ENCODE measurements at places on chromosomes 7 and 10. TPM values are rescaled to one million over a fixed set of nuclear protein-coding genes. Genes with fewer than 3 reads are reported as not detected.

DNA sequence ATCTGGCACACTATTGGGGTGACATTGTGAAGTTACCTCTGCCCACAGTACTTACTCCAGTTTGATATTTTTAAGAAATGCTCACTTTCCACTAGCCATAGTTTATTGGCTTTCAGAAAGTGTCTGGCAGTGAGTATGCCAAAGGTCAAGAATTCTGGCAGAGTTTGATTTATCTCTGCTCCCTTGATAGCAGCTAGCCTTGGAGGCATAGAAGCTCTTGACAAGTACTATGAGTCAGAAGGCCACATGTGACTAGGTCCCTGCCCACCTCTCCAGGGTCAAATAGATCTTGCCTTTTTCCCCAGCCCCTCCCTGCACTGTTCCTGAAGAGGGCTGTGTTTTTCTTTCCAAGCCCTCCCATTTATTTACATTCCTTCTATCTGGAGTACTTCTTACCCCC, 202.2 kb downstream of the AUTS2 start:
- peaks cover 8% of the 10 kb centered on the region for H3K4me1 ChIP-seq
- H3K36me3 ChIP-seq, result no peaks in the 10 kb centered on the region
- DNase-seq, result no peak
- no peak overlapping the region for H3K4me3 ChIP-seq

CYP3A7 gene
- not detected for total RNA-seq

MYPN gene
- not detected for total RNA-seq

PLXDC2 gene
- total RNA-seq, result 51.3 TPM

DNA sequence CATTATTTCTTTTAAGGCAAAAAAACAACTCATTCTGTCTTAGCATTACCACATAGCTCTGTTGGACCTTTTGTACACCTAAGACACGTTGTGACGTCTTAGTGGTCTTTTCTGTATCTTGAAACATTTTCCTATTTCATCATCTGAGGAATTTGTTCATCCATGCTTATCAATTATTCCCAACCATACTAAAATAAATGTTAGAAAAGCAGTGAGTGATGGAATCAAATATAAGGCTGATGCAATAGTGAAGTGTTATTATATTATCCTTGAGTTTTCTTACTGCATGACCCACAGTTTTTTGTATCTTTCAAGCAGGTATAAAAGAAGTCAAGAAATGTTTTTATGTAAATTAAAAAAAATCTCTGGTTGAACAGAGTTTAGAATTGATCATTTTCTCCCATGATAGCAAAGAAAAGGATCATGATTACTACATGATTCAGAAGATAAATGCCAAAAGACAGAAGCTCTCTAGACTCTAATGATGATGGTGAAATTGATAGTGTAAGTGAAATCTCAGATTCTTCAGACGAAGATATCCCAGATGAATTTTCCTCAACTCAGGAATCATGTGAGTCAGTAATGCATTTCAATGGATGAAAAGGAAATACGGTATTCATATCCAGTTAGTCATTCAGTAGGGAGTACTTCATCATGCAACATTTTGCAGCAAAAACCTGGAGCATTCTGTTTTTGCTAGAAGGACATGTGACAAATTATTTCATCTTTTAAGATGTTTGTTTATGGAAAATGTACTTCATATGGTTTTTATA, 51.4 kb downstream of the CELF2 start:
- no peak overlapping the region for H3K4me3 ChIP-seq
- no peak for DNase-seq
- H3K27ac ChIP-seq, result no peak overlapping the region
- H3K27me3 ChIP-seq, result no peaks in the 10 kb centered on the region
- no peaks in the 10 kb centered on the region for H3K4me1 ChIP-seq
- no peaks in the 10 kb centered on the region for H3K36me3 ChIP-seq

NEBL gene
- 55.2 TPM for total RNA-seq

DNA sequence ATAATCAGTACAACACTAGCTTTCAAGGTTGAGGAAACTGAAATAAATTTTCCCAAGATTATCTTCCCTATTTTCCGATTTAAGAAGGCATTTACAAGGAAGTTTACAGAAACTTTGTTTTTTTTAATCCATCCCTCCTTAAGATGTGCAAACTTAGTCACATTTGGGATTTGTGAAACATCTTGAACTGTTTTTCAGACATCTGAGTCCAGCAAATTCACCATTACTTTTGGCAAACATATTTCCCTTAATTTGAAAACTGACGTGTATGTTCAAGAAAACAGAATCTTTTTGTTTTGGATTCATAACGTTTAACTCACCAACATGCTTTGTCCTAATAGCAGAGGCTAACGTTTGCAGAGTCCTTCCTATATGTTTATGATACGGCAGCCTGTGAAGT, 19.5 kb downstream of the GLI3 start:
- no peak for DNase-seq
- H3K4me1 ChIP-seq, result peaks cover 60% of the 10 kb centered on the region
- H3K36me3 ChIP-seq, result no peaks in the 10 kb centered on the region
- H3K27ac ChIP-seq, result peak overlapping the region; percentile 48
- no peak overlapping the region for H3K4me3 ChIP-seq
- no peaks in the 10 kb centered on the region for H3K27me3 ChIP-seq

- H3K27me3 ChIP-seq, result no peaks in the 10 kb centered on the region
- no peak overlapping the region for H3K4me3 ChIP-seq
- no peaks in the 10 kb centered on the region for H3K36me3 ChIP-seq
- no peak overlapping the region for H3K27ac ChIP-seq
- DNase-seq, result no peak
Measured at GRCh38 chr10:6333086-6333485, 130.4 kb downstream of the PFKFB3 start.

DNA sequence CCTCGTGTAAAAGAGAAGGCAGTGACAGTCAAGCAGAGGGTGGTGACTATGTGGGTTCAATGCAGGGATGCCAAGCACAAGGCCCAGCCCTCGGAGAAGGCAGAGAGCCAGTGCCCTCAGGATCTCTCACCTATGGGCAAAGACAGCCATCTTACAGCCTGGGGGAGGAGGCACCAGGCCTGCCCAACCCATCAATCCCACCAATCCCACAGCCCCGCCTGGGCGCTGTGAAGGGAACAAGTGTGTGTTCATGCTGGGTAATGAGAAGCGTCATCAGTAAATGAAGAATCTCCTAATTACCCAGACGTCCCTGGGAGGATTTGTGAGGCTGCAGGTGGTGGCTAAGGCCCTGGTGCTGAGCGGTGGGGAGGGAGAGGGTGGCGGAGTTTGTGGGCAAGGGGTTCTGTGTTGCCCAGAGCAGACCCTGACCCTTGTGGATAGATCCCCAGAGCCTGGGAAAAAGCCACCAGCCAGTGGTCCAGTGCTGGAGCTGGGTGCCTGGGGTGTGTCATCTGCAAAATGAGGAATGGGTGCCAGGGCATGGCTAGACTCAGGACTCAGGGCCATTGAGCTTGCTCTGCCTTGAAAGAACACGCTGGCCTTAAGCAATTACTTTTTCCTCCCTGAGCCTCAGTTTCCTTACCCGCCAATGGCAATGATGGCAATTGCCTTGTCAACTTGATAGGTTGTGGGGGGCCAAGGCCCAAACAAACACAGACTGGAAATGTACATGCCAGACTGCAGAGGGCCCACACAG, 128.1 kb upstream of the UNC5B start:
- no peaks in the 10 kb centered on the region for H3K4me1 ChIP-seq
- no peak overlapping the region for H3K27ac ChIP-seq
- peak; percentile 84 for DNase-seq
- no peaks in the 10 kb centered on the region for H3K36me3 ChIP-seq
- H3K4me3 ChIP-seq, result no peak overlapping the region

GRCh38 chr10:44680764-44681163, 230.4 kb upstream of the TMEM72 start:
- no peaks in the 10 kb centered on the region for H3K27me3 ChIP-seq
- no peak overlapping the region for H3K4me3 ChIP-seq
- H3K27ac ChIP-seq, result no peak overlapping the region
- H3K36me3 ChIP-seq, result no peaks in the 10 kb centered on the region
- no peak for DNase-seq

GRCh38 chr7:93559639-93560491, 14.7 kb downstream of the CALCR start:
- DNase-seq, result no peak
- no peaks in the 10 kb centered on the region for H3K36me3 ChIP-seq
- no peak overlapping the region for H3K27ac ChIP-seq
- no peaks in the 10 kb centered on the region for H3K4me1 ChIP-seq

DNA sequence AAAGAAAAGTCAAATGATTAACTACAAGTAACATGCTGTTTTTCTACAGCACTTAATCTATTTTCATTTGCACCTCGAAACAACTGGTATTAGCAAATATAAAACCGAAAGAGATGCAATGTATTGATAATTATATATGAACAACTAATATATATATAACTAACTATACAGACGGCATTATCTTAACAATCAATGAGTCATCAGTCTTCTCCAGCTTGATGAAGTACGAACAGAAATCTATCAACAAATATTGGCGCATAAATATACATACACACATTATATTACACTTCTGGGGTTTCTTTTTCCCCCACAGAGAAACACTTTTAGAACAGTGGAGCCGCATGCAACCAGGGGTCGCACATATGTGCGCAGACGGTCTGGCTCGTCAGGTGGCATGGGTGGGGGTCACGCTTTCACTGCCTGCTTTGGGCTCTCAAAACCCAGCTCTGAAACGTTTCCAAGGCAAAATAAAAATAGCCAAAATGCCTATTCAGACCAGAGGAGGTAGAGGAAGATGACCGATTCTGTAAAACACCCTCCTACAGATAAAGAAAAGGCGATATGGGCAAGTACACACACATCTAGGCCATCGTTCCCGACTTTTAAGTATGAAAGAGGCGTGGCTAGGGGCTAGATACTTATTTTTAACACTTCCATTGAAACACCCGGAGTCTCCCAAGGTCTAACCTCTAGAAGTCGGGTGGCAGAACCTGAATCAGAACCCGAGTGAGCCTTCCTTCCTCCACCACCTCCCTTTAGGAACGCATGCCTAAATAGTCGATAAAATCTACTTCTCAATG, 1.7 kb downstream of the ARHGAP12 start:
- H3K27me3 ChIP-seq, result no peaks in the 10 kb centered on the region
- H3K4me1 ChIP-seq, result peaks cover 37% of the 10 kb centered on the region
- H3K36me3 ChIP-seq, result no peaks in the 10 kb centered on the region
- peak overlapping the region; percentile 98 for H3K4me3 ChIP-seq

- no peak overlapping the region for H3K27ac ChIP-seq
- no peak overlapping the region for H3K4me3 ChIP-seq
- H3K36me3 ChIP-seq, result no peaks in the 10 kb centered on the region
- peaks cover 11% of the 10 kb centered on the region for H3K4me1 ChIP-seq
Measured at GRCh38 chr10:102962951-102963755, 45.1 kb downstream of the CNNM2 start.

DNA sequence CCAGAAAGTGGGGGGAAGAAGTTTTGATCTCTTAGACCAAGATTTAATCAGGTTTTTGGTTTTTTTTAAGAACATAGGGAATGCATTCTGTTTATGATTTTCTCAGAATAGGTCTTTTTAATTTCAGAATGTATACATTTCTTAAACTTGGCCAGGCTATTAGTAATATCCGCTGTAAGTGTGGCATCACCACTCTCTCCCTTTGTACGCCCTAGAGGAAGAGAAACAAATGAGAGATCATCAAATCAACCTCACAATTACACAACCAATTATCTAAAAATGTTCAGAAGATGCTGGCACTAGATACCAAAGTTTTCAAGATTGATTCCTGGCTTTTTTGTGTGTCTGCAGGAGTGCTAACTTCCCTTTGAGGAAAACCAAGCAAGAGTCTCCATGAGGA, 70.0 kb downstream of the KLF6 start:
- no peaks in the 10 kb centered on the region for H3K36me3 ChIP-seq
- H3K4me1 ChIP-seq, result no peaks in the 10 kb centered on the region
- no peak overlapping the region for H3K27ac ChIP-seq
- no peak overlapping the region for H3K4me3 ChIP-seq

DNA sequence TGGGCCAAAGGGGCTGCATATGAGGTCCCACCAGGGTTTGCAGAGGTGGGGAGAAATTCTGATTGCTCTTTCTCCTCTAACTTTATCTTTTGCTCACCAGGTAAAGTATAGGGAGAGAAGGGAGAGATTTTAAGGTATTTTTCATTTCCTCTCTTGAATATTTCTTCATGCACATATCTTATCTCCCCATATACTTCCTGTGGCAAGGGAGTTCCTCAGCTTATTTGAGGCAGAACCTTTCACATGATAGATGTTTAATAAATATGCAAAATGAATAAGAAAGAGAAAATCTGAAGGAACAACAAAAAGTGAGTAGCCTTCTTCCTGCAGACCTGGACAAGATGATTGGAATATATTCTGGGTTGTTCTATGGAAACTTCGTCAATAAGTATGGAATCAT, 67.4 kb upstream of the PDCD4 start:
- peaks cover 31% of the 10 kb centered on the region for H3K4me1 ChIP-seq
- H3K4me3 ChIP-seq, result no peak overlapping the region
- H3K36me3 ChIP-seq, result no peaks in the 10 kb centered on the region
- peak overlapping the region; percentile 61 for H3K27ac ChIP-seq
- H3K27me3 ChIP-seq, result no peaks in the 10 kb centered on the region

DNA sequence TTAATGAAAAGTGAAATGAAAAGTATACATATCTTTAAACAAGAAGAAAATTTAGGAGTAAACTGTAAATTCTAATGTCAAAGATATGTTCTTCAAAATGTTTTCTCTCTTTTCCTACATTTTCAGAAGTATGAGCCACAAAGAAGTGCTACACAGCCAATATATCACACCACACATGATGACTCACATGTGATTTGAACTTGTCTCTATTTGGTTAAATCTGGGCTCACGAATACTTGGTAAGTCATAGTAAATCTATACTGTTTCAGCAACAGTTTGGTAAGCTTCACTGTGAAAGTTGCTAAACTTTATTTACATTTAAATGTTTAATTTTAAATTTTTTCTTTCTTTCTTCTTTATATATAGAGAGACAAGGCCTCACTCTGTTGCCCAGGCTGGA, 380.6 kb upstream of the IGFBP3 start:
- H3K27me3 ChIP-seq, result no peaks in the 10 kb centered on the region
- no peaks in the 10 kb centered on the region for H3K4me1 ChIP-seq
- H3K36me3 ChIP-seq, result no peaks in the 10 kb centered on the region
- H3K27ac ChIP-seq, result no peak overlapping the region

ITPRID1 gene
- total RNA-seq, result not detected

- H3K36me3 ChIP-seq, result no peaks in the 10 kb centered on the region
- no peaks in the 10 kb centered on the region for H3K4me1 ChIP-seq
- H3K27ac ChIP-seq, result no peak overlapping the region
- no peak for DNase-seq
- H3K4me3 ChIP-seq, result no peak overlapping the region
- H3K27me3 ChIP-seq, result no peaks in the 10 kb centered on the region
Measured at GRCh38 chr10:18721067-18721466, 61.8 kb downstream of the ARL5B start.

PILRA gene
- 8.3 TPM for total RNA-seq

DNA sequence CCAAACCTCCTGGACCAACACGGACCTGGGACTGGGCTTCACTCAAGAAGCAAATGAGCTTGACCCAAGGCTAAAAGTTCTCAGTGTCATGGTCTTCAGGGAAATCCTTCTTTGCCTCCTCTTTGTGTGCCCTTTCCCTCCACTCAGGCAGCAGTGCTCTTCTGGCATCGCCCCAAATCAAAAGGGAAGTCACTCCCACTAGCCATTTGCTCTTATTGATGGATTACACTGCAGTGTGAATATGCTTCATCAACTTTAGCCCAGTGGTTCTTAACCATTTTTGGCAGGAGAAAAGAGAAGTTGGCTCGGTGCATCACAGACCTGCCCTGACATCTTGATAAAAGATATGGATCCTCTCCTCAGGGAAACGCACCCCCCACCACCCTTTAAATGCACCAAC, 19.2 kb upstream of the IKZF1 start:
- no peaks in the 10 kb centered on the region for H3K27me3 ChIP-seq
- H3K27ac ChIP-seq, result no peak overlapping the region
- H3K4me3 ChIP-seq, result no peak overlapping the region
- no peak for DNase-seq

All from vagina (tissue), 2 donors.